ENCODE measurements at places on chromosomes 6 and 20.

- no peak for DNase-seq
Measured at GRCh38 chr6:169324656-169325459, 71.2 kb upstream of the THBS2 start.

DNA sequence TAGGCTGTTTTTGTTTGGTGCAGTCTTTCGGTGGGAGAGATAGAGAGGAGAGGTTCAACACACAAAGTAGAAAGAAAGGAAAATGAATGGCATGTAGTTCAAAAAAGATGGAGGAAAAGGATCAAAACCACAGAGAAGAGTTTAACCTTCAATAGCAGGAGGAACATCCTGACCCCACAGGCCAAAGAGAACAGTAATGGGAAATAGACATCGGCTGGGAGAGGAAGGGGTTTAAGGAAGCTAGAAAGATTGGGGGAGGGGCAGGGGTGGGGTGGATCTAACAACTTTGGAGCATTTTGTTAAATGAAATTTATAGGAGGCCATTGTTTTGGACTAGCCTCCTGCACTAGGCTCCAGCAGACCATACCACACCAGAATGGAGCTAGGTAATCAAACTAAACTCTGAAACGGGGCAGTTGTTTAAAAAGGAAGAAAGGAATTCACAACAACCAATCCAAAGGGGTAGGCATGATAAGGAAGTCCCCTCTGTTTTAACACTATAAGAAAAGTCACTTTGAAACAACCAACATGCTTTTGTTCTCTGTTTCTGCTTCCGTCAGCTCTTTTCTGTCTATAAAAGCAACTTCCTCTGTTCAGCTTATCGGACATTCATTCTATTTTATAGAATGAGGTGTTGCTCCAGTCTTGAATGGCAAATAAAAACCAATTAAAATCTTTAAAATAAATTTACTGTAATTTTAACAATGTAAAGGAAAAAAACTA, 82.6 kb downstream of the EPB41L2 start:
- no peak for DNase-seq

- no peak for DNase-seq
Measured at GRCh38 chr6:143884216-143884900, 20.1 kb downstream of the ZC2HC1B start.

- DNase-seq: no peak
Measured at GRCh38 chr6:159908535-159908934, 17.7 kb downstream of the MAS1 start.

- DNase-seq: no peak
Measured at GRCh38 chr6:33237741-33238140, 29.4 kb downstream of the RING1 start.

Measured in neuronal stem cell (in vitro differentiated cells).